ENCODE measurements at places on chromosomes 5 and 9.

GRCh38 chr9:137045294-137046087 is 486 bp downstream of the NPDC1 start:
- no peak for DNase-seq

- no peak for DNase-seq
These were observed 291.2 kb upstream of the PTPRD start for GRCh38 chr9:10903969-10904368.

- DNase-seq: no peak
These were observed 428.7 kb downstream of the NFIB start for GRCh38 chr9:13885258-13885657.

GRCh38 chr5:14710313-14710994 is 45.9 kb downstream of the OTULIN start:
- DNase-seq: no peak

GRCh38 chr9:90288275-90288639 is 354.4 kb downstream of the DIRAS2 start:
- no peak for DNase-seq

All from COR-L47 (cell line).